Psoas muscle (tissue), 8 donors: ENCODE measurements at places on chromosomes 5 and 9. TPM values are rescaled to one million over a fixed set of nuclear protein-coding genes. Genes with fewer than 3 reads are reported as not detected.

- no peak for DNase-seq
These were observed 181.7 kb downstream of the ADGRV1 start for GRCh38 chr5:90740244-90740799.

The SLCO6A1 gene
- total RNA-seq, result not detected

- DNase-seq, result no peak
These were observed 120.6 kb downstream of the NDUFS4 start for GRCh38 chr5:53681079-53681478.

The GLE1 gene
- 16.1 TPM for total RNA-seq

The PARP8 gene
- 2.5 TPM for total RNA-seq
